ENCODE measurements at places on chromosomes 6 and 20. TPM values are rescaled to one million over a fixed set of nuclear protein-coding genes. Genes with fewer than 3 reads are reported as not detected.

GRCh38 chr6:47182291-47182957 is 127.3 kb downstream of the TNFRSF21 start:
- no peaks in the 10 kb centered on the region for H3K36me3 ChIP-seq
- DNase-seq, result no peak
- H3K4me1 ChIP-seq, result no peaks in the 10 kb centered on the region
- no peaks in the 10 kb centered on the region for H3K27me3 ChIP-seq
- no peak overlapping the region for H3K27ac ChIP-seq
- no peak overlapping the region for H3K4me3 ChIP-seq

DNA sequence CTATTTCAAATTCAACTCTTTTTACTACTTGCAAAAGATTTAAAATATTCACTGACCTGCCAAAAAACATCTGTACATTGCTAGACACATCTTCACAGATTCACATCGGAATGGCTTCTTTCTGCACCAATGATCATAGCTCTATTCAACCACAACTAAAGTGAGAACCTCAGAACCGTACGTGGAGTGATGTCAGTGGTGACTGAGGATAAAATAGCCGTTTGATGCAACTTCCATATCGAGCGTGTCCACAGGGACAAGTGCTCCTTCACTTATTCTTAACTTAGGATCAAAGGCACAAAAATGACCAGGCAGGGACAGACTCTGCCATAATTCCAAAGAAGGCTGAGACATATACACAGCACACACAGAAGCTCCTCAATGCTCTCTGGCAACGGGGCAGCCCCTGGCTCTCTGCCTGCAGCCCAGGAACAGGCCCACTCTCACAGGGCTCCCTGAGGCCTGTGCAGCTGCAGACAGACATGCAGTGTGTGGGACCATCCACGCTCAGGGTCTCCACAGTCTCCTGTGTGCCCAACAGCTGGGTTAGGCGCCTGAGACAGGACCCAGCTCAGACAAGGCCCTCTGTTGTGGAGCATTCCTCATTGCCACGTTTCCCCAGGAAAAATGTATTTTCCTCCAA is 22.8 kb downstream of the FYN start:
- no peak overlapping the region for H3K4me3 ChIP-seq
- H3K4me1 ChIP-seq, result no peaks in the 10 kb centered on the region
- H3K27me3 ChIP-seq, result no peaks in the 10 kb centered on the region
- H3K36me3 ChIP-seq, result no peaks in the 10 kb centered on the region
- no peak for DNase-seq

DNA sequence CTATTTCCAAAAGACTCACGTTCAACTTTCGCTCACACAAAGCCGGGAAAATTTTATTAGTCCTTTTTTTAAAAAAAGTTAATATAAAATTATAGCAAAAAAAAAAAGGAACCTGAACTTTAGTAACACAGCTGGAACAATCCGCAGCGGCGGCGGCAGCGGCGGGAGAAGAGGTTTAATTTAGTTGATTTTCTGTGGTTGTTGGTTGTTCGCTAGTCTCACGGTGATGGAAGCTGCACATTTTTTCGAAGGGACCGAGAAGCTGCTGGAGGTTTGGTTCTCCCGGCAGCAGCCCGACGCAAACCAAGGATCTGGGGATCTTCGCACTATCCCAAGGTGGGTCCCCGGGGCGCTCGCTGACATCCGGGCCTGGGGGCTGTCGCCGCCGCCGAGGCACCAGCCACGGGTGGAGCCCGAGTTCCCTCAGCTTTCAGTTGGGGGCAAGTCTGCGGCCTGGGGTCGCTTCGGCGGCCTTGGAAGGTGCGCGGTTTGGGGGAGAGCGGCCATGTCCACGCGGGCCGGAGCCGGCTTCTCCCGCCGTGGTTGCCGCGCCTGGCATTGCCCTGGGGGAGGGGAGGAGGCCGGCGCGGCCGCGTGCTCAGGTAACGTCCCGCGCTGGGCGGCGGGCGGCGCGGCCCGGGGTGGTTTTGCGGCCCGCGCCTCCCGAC is 429 bp downstream of the AMD1 start:
- H3K36me3 ChIP-seq, result no peaks in the 10 kb centered on the region
- H3K4me1 ChIP-seq, result peaks cover 42% of the 10 kb centered on the region
- peak overlapping the region; percentile 86 for H3K27ac ChIP-seq
- peak overlapping the region; percentile 68 for H3K4me3 ChIP-seq
- DNase-seq, result no peak

- H3K27me3 ChIP-seq, result no peaks in the 10 kb centered on the region
- no peaks in the 10 kb centered on the region for H3K36me3 ChIP-seq
- no peak overlapping the region for H3K27ac ChIP-seq
These were observed 23.0 kb downstream of the RAB23 start for GRCh38 chr6:57198926-57199636.

DNA sequence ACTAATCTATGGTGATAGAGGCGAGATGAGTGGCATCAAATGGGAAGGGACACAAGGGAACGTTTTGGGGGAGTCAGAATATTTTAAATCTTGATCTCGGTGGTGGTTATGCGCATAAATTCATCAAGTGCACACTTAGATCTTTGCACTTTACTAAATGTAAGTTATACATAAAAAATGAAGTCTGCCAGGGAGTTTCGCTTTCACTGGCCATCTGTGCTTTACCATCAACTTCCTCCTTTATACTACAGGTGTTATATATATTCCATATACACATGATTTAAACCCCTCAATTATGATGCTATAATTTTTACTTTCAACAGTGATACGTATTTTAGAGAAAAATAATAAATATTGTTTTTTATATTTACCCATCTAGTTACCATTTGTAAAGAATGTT is 97.6 kb upstream of the AKIRIN2 start:
- H3K27ac ChIP-seq, result no peak overlapping the region
- no peak overlapping the region for H3K4me3 ChIP-seq
- no peaks in the 10 kb centered on the region for H3K4me1 ChIP-seq
- H3K27me3 ChIP-seq, result no peaks in the 10 kb centered on the region
- DNase-seq, result no peak
- H3K36me3 ChIP-seq, result no peaks in the 10 kb centered on the region

GRCh38 chr6:140011537-140011936 is 637.1 kb upstream of the CITED2 start:
- H3K36me3 ChIP-seq, result no peaks in the 10 kb centered on the region
- H3K4me1 ChIP-seq, result peaks cover 13% of the 10 kb centered on the region
- no peaks in the 10 kb centered on the region for H3K27me3 ChIP-seq
- DNase-seq, result no peak

PHACTR3 gene
- total RNA-seq, result 15.9 TPM

DNA sequence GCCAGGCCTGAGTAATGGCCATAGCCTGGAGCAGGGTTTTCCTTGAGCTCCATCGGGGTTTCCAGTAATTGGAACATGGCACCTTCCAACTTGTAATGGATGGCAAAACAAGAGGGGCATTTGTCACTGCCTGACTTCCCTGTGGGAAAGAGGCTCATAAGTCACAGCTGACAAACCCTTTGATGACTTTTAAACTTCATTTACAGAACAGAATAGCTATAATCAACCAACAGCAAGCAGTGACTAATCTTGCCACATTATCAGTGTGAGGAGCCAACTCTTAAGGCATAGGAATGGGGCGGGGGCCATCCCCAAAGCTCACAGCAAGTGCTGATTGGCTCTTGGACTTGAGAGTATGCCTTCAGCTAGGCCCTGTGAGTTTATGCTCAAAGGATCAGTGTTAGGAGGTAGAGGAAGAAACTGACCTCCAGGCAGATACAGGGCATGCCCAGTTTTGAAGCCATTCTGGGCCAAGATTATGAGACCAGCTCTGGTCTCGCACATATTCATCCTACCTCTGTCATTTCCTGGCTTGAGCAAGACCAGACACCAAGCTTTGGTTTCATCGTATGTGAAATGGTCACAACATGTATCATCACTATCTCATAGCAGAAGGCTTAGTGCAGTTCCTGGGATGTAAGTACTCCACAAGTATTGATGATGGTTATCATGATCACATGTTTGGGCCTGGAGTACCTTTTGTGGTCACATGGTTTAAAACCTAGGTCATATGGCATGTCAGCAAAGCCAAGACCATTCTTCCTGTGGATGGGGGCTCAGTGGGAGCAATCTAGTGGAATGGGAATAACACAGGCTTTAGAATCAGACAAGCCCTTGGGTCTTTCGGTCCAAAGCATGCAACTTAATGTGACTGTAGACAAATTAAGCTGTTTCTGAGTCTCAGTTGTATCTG is 49.2 kb downstream of the EIF2S2 start:
- no peak overlapping the region for H3K27ac ChIP-seq
- H3K36me3 ChIP-seq, result no peaks in the 10 kb centered on the region
- H3K4me1 ChIP-seq, result no peaks in the 10 kb centered on the region
- DNase-seq, result no peak
- H3K4me3 ChIP-seq, result no peak overlapping the region

- H3K27ac ChIP-seq, result no peak overlapping the region
- no peaks in the 10 kb centered on the region for H3K27me3 ChIP-seq
- no peak for DNase-seq
- H3K4me1 ChIP-seq, result no peaks in the 10 kb centered on the region
These were observed 60.3 kb downstream of the ERMARD start for GRCh38 chr6:169811521-169812256.

SMOC2 gene
- 136 TPM for total RNA-seq

- DNase-seq, result no peak
- no peaks in the 10 kb centered on the region for H3K4me1 ChIP-seq
- no peaks in the 10 kb centered on the region for H3K36me3 ChIP-seq
These were observed 222.6 kb downstream of the ARID1B start for GRCh38 chr6:156999762-157000161.

DNA sequence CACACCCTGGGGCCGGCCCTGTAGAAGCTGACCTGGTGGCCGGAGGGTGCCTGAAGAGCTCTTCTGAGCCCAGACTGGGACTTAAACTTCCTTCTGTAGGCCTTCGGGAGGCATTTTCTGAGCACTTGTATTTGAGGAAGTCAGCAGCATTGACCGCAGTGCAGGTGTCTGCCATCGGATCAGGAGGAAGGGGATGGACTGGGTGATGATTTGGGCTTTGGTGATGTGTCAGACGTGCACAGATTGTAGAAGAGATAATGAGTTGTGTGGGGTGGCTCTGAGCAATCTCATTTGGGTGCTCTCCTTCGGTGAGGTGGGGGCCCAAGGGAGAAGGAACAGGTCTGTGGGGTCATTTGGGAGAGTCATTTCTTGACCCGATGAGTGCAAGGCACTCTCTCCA is 150.9 kb downstream of the ARID1B start:
- no peak for DNase-seq
- H3K4me1 ChIP-seq, result no peaks in the 10 kb centered on the region
- H3K4me3 ChIP-seq, result no peak overlapping the region
- no peaks in the 10 kb centered on the region for H3K27me3 ChIP-seq

- H3K27me3 ChIP-seq, result peaks cover 25% of the 10 kb centered on the region
- H3K36me3 ChIP-seq, result no peaks in the 10 kb centered on the region
These were observed 1.6 kb downstream of the SLC24A3 start for GRCh38 chr20:19213946-19214490.

PERP gene
- total RNA-seq, result 27.8 TPM
